ENCODE measurements at places on chromosomes 6 and 20.

DNA sequence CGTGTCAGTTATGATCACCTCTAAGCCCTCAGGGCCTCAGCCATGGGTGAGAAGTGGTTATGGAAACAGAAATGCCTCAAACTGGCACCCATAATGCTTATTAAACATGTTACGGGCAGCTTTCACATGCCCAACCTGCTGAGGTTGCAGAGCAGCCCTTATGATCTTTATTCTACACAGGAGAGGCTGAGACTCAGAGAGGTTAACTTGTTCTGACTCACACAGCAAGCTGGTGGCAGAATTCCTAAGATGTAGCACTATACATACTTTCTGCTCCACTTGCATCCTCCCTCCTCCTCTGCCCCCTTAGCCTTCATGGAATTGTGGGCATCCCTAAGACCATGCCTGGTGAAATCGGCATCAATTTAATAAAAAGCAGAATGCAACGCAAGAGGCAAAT, 34.7 kb upstream of the IGF2R start:
- no peak for DNase-seq

DNA sequence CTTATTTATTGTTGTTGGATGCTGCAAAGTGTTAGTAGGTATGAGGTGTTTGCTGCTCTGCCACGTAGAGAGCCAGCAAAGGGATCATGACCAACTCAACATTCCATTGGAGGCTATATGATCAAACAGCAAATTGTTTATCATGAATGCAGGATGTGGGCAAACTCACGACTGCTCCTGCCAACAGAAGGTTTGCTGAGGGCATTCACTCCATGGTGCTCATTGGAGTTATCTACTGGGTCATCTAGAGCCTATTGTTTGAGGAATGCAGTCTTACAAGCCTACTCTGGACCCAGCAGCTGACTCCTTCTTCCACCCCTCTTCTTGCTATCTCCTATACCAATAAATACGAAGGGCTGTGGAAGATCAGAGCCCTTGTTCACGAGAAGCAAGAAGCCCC, 12.1 kb downstream of the MICB start:
- DNase-seq: no peak

- DNase-seq: no peak
Measured at GRCh38 chr6:22146678-22146930, 150.2 kb downstream of the PRL start.

GRCh38 chr6:3616565-3617176, 134.8 kb downstream of the PXDC1 start:
- no peak for DNase-seq

DNA sequence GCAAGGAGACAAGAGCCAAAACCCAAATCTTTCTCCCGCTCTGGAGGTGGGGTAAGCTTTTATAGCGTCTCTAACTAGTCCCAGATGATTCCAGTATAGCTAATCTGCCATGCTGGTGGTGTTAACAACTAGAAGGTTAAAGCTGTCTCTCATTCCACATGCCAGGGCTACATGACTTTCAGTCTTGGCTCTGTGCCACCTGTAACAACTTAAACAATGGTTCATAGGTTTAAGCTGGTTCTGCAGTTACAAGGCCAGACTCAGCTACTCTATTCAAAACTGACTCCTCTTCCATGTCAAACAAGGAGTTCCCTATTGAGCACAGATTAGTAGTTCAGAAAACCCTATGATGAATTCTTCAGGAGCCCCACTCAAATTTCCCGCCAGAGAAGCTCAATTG, 128.9 kb downstream of the ELOVL4 start:
- DNase-seq: no peak
